ENCODE measurements at places on chromosomes 4 and X.

DNA sequence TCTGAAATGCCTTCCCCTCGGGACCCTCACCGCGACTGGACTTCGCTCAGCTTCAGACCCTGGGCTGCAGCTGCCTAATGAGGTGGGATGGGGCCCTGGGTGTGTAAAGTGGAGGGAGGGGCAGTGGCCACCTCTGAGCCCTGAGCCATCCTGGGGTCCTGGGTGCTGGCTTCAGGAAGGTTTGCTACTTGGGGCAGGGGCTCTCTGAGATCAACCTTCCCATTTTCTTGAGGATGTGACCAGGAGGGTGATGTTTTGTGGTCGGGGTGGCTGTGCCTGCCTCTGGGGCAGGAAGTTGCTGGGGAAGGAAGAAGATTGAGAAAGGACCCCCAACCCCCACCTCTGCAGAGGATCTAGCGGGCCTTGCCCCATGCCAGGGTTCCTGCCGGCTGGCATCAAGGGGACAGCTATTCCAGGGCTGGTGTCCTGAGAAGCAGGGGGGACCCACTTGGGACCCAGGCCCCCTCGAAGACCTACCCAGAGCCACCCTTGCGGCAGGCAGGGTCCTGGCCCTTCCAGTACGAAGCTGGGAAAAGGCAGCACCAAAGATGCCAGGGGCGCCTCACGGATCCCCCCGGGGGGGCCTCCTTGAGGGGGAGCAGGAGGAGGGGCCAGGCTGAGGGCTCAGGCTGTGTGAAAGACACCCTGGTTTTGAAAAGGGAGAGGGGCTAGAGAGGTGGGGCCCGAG lies 6.5 kb downstream of the SH3BP2 start:
- DNase-seq, result no peak

GRCh38 chr4:56077676-56078075 lies 128.9 kb downstream of the CEP135 start:
- no peak for DNase-seq

GRCh38 chr4:41207291-41207831 lies 7.0 kb downstream of the APBB2 start:
- no peak for DNase-seq

DNA sequence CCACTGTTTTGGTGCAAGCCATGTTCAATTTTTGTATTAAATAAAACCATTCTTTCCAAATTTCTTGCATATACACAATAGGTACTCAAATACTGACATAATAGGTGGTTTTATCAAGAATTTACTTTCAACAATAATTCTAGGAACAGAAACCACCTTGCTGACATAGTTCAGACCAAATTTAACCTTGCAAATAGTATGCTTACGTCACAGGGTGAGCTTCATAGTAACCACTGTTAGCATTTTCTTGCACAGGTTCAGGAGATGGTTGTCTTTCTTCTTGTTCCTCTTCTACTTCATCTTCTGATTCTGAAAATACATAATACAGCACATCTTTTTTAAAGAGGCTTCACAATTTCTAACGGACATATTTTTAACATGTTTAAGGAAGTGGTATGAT lies 17.6 kb downstream of the G3BP2 start:
- no peak for DNase-seq

DNA sequence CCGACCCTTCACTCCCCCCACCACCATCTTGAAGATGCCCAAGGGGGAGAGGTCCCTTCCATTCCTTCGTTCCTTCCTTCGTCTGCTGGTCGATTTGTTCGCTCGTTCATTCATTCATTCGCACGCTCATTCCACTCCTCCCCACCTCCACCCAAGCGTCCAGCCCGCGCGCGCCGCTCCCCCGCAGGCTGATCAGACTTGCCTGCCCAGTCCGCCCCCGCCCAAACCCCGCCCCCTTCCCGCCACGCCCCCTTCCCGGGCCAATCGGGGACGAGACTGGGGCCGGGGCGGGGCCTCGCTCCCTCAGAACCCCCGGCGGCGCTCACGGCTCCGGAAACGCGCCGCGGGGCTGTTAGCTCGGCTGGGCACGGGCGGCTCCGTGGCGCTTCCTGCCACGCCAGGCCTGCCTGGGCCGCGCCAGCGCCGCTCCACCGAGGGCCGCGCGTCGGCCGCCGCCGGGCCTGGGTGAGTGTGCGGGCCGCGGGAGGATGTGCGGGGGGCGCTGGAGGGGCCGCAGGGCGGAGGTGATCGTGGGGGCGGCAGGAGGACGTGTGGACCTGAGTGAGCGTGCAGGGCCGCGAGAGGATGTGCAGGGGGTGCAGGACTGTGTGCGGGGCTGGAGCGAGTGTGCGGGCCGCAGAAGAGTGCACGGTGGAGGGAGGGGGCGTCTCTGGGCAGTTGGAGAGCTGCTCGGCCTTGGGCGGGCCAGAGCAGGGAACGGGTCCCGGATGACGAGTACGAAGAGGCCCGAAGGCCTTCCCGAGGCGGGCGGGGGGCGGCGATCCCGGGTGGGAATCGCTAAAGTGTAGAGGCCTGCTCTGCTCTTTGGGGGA lies at the start of gene ZNF275:
ZNF275 (plus strand) TSS at position 333 of the 833 bp plus-strand sequence. CDS start 2,527 bp downstream, outside the sequence.
- DNase-seq, result peak; percentile 86

DNA sequence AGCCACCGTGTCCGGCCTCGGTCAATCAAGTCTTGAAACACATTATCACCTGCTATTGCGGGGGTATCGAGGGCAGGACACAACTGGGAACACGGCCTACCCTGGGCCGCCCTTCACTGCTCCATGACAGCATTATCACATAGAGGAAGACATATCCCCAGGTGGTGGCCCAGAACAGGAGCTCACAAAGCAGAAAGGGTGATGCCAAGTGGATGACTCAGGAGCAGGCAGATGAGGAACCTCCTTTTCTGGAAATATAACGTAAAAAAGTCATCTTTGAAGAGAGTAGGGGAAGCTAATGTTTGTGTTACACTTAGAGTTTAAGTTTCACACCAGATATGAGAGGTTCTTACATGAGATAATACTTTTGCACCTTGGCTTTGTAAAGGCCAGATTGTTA lies 5.3 kb upstream of the SUPT20HL1 start:
- DNase-seq, result no peak

- no peak for DNase-seq
Observed at GRCh38 chrX:149908727-149909126, 20.6 kb upstream of the HSFX4 start.

DNA sequence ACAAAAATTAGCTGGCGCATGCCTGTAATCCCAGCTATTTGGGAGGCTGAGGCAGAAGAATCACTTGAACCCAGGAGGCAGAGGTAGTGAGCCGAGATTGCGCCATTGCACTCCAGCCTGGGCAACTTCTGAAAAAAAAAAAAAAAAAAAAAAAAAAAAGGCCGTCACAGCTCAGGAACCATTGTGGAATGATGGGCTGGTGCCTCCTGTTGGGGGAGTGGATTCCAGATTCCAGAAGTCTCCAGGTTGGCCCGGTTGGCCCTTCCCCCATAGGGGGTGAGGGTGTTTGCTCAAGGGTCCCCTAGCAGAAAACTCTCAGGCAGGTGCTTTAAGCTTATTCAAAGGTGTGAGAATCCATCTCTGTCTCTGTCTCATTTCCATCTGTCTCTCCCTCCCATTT lies 11.5 kb downstream of the SH3TC1 start:
- DNase-seq, result no peak

GRCh38 chrX:106902684-106903083 lies 457 bp downstream of the RIPPLY1 start:
- no peak for DNase-seq

DNA sequence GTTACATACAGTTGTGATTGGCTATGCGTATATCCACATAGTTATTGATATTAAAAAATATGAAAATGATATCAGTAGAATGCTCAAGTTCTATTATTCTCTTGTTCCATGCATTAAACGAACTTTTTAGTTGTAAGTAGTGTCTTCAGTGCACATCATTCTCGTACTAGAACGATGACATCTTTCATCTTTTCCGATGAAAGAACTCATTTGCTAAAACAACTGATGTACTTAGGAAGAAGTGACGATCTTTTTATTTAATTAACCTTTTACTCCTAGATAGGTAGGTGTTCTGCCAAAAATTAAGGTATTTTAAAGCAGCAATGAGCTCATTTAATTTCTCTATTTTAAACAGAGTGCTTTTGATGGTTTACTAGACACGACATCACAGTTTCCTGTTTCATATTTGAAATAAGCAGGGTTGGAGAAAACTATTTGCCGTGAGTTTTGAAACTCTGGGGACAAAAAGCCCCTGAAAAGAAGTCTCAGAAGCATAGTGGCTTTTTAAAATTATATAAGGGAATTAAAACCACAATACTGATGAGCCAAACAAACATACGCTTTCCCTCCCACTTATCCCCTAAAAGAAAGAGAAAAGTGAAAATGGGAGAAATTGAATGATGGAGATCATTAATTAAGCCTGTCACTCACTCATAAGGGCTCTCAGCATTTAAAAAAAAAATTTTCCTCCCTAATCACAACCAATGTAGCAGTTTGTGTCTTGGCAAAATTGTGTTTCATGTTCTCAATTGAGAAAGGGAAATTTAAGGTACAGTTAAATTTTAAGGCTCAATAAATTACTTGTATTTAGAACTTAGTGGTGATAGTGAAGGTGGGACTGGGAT lies 25.6 kb downstream of the SPRY1 start:
- DNase-seq, result no peak

DNA sequence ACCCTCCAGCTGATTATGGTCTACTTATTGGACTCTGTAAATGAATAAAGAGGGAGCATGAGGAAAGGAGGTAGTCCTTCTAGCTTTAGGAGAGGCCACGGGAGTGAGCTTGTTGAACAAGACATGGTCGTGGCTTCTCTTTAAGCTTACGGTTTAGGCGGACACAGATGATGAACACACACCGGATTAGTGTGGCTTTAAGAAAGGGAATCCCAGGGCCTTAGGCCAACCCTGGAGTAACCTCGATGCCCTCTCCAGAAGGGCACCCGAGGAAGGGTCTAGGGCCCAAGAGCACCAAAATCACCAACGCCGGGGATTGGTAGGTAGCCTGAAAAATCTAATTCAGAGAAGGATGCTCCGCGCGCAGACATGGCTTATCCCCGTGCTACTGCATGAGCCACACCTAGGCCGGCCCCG lies 39.4 kb downstream of the ERVMER34-1 start:
- DNase-seq, result peak; percentile 98
